Calu3 (cell line): ENCODE measurements at places on chromosomes 2 and 18.

DNA sequence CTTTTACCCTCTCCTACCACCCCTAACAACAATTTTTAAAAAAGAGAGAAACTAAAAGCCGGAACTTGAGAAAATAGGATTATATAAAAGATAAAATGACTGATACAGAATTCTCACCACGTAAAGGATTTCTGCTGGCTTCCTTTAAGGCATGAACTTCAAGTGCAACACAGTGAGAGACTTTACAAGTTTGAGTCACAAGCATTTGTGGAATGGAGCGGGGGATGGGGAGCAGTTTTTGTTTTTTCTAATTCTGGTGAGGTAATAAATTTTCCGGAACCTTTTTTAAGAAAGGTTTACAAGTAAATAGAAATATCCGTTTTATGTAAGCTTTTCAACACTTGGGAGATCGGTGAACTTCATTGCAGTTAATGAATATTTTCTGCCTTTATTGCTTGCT is 1.8 kb upstream of the CDH2 start:
- H3K4me1 ChIP-seq = peaks cover 6% of the 10 kb centered on the region
- no peak overlapping the region for H3K27ac ChIP-seq
- no peak for DNase-seq
- H3K36me3 ChIP-seq = peaks cover 14% of the 10 kb centered on the region

DNA sequence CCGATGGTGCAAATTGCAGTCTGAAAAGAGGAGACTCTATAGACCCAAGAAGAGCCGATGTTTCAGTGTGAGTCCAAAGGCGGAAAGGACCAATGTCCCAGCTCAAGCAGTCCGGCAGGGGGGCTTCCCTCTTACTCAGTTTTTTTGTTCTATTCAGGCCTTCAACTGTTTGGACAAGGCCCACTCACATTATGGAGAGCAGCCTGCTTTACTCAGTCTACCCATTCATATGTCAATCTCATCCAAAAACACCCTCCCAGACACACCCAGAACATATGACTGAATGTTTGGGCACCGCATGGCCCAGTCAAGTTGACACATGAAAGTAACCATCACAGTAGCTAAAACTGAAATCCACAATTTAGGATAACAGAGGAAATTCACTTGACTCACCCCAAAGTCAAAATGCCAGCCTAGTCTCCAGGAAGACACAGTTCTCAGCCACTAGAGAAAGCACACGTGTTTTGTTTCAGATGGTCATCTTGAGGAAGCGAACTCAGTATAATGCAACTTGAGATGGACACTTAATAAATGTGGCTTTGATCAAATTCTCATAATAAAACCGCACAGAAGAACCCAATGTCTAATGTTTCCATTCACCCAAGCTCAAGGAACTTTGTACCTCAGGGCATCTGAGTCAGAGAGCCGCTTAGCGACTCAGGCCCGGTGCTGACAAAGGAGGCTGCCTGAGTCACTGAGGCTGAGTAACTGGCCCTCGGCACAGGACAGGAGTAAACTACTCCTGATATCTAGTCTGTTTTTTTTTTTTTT is 2.4 kb downstream of the FHL2 start:
- peak overlapping the region; percentile 84 for H3K4me3 ChIP-seq
- peak overlapping the region; percentile 83 for H3K27ac ChIP-seq
- H3K36me3 ChIP-seq = peaks cover 74% of the 10 kb centered on the region
- peak; percentile 80 for DNase-seq
- no peaks in the 10 kb centered on the region for H3K27me3 ChIP-seq

GRCh38 chr18:44520981-44521667 is 159.6 kb upstream of the SETBP1 start:
- peaks cover 18% of the 10 kb centered on the region for H3K4me1 ChIP-seq
- no peaks in the 10 kb centered on the region for H3K36me3 ChIP-seq
- DNase-seq = peak; percentile 6
- no peak overlapping the region for H3K4me3 ChIP-seq
- no peak overlapping the region for H3K27ac ChIP-seq
- H3K27me3 ChIP-seq = no peaks in the 10 kb centered on the region

GRCh38 chr2:237942513-237942899 is 24.3 kb upstream of the UBE2F start:
- H3K36me3 ChIP-seq = no peaks in the 10 kb centered on the region
- DNase-seq = no peak
- H3K27me3 ChIP-seq = peaks cover 79% of the 10 kb centered on the region
- H3K4me3 ChIP-seq = no peak overlapping the region
- no peaks in the 10 kb centered on the region for H3K4me1 ChIP-seq

DNA sequence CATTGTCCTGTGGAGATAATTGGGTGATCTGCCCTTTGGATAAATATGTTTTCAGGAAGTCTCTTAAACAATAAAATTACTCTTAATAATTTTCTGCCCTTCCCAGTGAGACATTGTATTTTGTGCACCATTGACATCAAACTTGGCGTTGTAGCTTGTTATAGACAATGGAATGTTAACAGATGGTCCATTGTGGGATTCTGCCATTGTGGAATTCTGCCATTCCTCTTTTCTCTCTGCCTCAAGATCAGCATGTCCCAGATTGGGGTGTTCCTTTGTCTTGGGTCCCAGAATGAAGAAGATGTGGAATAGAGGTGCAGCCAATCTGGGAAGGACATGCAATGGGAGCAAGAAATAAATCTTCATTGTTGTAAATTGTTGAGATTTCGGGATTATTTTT is 15.1 kb upstream of the LDAH start:
- no peak overlapping the region for H3K4me3 ChIP-seq
- no peaks in the 10 kb centered on the region for H3K36me3 ChIP-seq
- DNase-seq = no peak
- peaks cover 82% of the 10 kb centered on the region for H3K27me3 ChIP-seq
- H3K4me1 ChIP-seq = no peaks in the 10 kb centered on the region
